ENCODE measurements at places on chromosomes 12 and 14.

DNA sequence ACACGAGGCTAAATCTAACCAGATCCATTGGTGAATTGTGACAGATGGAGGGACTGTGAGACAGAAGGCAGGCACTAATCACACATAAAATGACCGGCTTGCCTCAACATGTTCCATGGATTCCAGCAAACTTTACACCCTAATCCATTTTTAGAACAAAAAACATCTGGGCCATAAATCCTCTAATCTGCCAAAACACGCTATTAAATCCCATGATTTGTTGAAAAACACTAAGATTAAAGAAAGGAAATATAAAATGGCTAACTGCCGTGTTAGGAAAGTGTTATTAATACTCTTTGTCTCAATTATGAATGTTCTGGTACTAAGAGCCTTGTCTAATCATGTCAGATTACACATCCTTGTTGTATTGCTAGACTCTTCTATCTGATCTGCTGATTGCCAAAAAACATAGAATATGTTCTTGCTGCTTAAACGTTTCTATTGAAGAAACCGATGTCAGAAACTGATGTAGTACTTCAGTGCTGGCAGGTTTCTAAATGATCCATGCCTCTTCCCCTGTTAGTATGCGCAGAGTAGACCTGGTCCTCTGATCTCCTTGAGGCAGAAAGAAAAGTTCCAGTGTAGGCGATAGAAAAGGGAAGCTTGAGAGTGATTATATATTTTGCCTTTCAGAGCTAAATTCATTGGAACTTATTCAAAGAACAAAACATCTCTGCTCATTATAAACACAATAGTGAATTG, 384.9 kb downstream of the SOX5 start:
- DNase-seq, result no peak

- no peak for DNase-seq
Measured at GRCh38 chr12:32272465-32272864, 126.9 kb upstream of the FGD4 start.

DNA sequence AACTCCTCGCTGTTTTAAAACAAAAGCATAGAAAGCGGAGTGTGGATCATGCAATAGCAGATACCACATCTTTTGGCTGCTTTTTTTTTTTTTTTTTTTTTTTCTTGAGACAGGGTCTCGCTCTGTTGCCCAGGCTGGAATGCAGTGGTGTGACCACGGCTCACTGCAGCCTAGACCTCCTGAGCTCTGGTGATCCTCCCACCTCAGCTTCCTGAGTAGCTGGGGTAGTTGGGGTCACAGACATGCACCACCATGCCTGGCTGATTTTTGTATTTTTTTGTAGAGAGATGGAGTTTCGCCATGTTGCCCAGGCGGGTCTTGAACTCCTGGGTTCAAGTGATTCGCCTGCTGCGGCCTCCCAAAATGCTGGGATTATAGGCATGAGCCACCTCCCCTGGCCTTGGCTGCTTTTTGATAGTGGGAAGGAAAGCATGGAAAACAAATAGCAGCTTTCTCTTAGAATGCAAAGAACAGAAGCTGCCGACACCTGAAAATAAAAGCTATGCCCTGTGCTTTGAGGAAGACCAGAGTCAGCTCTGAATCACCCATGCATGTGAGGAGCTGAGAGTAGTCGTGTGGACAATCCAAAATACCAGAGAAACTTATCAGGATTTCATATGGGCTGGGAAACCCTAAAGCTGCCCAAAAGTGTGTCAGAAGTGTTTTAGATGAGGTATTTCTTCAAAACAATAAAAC, 3.6 kb upstream of the ELK3 start:
- no peak for DNase-seq

- DNase-seq, result no peak
Measured at GRCh38 chr14:91241863-91242262, 2.6 kb downstream of the GPR68 start.

DNA sequence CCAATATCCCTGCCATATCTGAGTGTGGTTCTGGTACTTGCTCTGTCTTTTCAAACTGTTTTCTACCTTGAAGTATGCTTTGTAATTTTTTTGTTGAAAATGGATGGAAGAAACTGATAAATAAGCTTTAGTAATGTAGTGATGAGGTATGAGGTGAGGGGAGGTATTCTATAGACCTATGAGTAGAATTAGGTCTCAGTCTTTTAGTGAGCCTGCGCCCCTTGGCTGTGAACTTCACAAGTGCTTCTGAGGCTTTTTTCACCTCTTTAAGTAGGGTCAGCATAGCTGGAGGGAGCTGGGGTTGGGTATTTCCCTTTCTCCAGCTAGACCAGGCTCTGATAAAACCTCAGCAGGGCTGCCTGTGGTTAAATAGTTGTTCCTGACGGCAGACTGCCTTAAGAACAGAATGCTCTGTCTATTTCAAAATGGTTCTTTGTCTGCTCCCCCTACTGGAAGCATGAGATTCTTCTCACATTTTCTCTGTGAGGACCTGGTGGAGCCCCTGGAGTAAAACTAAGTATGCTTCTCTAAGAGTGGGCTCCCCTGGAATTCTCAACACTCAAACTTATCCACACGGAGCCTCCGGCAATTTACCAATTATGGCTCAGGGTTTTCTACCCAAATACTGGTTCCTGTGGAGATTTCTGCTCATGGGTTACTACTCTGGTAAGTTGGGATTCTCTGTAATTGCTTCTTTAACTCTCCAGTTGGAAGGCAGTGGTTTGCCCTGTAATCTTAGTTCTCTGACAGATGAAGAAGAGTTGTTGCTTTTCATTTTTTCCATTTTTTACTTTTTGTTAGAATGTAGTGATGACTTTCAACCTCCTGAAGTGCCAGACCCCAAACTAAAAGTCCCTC, 13.1 kb downstream of the KRT5 start:
- peak; percentile 66 for DNase-seq

DNA sequence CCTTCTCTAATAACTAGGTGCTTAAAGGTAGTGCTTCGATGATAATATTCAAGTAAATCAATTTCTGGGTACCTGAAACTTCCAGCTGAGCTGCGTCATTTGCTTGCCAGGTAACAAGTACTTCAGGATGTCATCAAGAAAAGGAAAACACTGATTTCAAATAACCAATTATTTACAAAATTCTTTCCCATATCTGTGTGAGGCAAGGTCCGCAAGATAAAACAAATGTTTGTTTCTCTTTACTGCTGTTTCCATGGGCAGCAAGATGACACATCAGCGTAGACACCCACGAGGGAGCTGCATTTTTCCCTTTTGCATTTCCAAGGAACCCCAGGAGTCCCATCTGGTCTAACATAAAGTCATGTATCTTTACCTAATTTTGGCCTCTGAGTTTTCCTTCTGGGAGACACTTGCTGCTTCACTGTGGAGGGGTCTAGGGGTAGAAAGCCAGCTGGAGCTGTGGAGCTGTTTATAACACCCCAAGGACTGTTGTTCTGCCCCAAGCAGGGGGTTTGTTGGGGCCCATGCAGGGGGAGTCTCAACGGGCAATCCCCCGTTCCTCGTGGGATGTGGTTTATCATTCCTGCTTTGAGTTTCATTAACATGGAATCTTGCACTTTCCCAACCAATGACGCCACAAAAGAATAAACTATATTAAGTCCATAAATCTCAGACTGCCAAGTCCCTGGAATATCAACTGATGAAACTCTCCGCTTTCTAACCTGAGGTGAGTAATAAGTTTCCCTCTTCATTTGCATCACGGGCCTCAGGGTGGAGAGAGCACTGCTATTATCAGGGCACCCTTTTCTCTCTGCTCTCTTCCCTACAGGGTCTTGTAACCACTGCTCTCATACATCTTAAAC, 112.8 kb upstream of the PELI2 start:
- peak; percentile 27 for DNase-seq

DNA sequence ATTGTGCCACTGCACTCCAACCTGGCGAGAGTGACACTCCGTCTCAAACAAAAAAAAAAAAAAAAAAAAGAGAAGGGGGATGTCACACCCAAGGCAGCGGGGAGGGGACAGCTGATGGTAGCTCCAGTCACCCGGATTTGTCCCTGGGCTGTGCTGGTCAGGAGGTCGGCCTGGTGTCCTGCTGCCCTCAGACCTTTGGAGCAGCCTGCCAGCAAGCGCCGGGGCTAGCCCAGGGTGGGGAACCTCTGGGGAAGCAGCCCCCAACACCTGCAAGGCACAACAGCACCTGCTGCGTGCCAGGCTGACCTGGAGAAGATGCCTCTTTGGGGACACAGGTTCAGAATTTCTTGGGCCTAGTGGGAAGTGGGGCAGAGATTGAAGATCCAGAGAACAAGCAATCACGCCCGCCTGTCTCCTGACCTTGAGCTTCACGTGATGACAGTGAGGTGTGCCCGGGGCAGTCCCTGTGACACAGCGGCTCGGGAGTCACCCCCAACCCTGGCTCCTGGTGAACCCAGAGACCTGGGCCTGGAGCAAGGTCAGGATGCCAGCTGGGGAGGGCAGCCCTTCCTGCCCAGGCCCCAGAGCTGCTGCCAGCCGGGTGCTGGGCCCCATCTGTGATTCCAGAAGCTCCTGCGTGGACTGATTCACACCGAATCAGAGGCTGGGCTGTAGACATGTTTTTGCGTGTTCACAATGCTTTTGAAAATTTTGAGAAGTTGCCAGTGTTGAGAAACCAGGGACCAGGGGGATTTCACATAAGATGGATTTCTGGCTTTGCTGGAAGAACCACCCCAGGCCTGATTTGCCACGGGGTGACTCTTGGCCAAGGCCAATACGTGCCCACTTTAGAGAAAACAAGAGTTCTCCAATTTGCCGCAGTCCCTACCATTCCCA, 66.4 kb downstream of the RFLNA start:
- no peak for DNase-seq

DNA sequence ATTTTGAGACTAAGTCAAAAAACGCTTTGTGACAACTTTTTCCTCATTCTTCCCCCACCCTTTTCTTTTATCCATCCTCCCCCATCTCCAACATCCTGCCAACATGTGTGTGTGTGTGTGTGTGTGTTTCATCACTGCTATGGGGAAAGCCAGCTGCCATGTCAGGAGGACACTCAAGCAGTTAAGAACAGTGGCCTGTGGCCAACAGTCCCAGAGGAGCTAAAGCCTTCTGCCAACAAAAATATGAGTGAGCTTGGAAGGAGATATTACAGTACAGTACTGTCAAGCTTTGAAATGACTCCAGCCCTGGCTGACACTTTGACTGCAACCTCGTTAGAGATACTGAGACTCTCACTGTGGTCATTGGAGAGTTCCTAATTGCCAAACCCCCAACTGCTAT, 5.0 kb upstream of the CSRP2 start:
- no peak for DNase-seq

DNA sequence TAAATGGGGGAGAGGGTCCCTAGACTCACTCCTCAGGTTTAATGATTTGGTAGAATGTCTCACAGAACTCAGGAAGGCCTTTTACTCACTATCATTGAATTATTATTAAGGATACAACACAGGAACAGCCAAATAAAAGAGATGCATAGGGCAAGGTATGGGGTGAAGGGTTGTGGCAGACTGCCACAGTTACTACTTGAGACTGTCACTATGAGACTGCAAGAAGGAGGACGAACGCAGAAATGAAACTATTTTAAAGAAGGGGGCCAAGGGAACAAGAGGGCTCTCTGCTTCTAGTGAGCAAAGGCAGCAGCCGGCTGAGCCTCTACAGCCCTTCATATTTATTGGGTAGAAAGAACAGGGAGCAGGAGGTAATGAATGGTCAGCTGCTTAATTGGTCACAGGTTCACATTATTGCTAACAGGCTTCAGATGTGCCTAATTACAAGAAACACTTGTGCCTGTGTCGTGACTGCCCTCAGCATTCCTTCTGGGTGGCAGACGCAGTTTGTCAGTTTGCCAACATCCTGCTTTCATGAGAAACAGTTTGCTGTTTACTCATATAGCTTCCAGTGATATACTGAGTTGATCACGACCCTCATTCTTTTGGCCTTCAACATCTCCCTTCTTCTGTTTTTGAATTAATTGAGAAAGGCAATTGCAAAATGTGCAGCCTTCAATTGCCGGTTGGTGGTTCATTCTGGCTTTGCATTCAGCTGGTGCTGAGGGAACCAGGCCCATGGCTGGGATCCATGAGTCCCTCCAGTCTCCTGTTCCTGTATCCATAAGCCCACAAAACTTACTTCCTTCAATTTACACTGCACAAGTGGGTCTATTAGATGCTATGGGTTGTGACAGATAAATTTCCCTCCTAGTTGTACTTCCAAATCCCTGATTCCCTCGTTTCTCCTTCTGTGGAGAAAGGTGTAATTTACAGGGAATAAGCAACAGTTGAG, 82.8 kb upstream of the PLEKHG7 start:
- DNase-seq, result no peak

DNA sequence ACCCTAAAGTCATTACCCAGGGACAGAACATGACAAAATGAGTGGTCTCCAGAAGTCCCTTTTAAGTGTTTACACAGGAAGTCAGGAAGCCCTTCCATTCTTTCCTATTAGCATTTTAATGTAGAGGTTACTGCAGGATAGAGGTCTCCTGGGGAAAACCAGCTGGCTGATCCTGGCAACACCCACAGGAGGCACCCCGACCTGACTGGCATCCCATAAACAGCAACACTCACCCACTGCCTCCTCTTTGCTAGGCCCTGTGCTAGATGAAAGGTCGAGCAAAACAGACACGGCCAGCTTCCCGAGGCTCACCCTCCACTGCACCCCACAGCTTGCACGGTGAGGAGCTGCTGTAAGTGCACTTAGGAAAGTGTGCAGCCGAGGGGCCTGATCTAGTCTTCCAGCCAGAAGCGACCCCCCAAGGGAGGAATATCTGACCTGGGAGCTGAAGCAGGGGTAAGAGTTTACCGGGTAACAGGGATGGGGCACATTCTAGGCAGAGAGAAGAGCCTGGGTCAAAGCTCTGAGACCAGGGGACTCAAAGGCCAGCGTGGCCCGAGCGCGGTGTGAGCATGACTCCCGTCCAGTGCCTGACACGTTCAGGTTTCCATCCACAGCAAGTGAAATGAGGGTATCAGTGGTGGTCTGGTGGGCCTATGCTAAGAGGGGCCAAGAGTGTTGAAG, 9.0 kb downstream of the DAZAP2 start:
- DNase-seq, result no peak

Measured in A172 (cell line).